Urinary bladder (tissue), 4 donors: ENCODE measurements at places on chromosomes 6 and 20. TPM values are rescaled to one million over a fixed set of nuclear protein-coding genes. Genes with fewer than 3 reads are reported as not detected.

- DNase-seq, result no peak
These were observed 42.9 kb upstream of the MAP7 start for GRCh38 chr6:136592930-136593673.

Gene KIF6
- total RNA-seq, result 1.1 TPM

DNA sequence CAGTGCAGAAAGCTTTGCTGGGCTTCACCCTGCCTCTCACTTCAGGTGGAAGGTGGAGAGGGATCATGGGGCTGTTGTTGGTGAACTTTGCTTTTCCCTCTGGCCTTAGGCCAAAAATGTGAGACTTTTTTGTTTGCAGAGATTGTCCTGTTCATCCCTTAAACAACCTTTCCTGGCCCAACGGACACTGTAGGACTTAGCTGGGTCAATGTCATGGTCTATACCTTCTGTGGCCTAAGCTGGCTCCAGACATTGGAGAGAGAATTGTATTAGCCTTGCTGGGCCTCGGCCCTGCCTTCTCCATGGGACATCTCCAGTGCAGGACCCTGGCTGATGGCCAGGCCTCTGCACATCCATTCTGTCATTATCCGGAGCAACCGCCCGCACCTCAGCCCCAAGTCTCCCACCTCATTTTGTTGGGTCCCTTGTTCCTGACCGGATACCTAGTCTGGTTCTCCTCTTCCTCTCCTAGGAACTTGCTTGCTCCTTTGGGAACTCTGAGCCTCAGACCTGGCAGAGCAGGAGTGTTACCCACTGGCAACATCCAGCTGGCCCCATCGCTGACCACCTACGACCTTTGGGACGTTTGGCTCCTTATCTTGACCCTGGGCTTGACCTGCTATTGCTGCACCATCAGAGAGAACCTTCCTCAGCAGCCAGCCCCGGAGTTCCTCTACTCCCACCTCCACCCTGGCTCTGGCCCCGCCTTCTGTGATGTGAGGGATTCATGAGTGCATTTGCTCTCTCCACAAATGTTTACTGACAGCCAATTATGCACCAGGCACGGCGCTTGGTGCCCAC lies 128.2 kb downstream of the BANF2 start:
- no peak for DNase-seq

Gene HCRTR2
- total RNA-seq, result 0.16 TPM

DNA sequence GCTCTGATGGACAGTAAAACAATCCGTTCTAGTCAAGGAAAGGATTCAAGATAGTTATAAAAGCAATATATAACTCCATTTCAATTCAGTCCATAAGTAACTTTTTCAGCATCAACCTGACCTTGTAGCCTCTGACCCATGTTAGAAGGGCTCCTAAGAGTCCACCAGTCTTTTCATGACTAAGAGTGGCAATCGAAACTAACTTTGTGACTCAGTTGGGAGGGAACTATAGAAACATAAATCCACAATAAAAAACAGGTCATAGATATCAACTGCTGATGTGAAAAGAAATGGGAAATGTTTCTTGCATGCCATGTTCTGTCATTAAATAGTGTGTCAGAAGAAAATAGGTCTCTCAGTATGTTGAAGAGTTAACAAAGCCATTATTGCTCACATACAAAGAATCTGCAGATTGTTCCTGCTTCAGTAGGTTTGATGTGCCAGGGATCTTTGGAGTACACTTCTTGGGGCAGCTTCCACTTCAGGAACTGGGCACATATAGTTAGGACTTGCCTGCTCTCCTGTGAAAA lies 16.2 kb upstream of the RBL1 start:
- no peak for DNase-seq

DNA sequence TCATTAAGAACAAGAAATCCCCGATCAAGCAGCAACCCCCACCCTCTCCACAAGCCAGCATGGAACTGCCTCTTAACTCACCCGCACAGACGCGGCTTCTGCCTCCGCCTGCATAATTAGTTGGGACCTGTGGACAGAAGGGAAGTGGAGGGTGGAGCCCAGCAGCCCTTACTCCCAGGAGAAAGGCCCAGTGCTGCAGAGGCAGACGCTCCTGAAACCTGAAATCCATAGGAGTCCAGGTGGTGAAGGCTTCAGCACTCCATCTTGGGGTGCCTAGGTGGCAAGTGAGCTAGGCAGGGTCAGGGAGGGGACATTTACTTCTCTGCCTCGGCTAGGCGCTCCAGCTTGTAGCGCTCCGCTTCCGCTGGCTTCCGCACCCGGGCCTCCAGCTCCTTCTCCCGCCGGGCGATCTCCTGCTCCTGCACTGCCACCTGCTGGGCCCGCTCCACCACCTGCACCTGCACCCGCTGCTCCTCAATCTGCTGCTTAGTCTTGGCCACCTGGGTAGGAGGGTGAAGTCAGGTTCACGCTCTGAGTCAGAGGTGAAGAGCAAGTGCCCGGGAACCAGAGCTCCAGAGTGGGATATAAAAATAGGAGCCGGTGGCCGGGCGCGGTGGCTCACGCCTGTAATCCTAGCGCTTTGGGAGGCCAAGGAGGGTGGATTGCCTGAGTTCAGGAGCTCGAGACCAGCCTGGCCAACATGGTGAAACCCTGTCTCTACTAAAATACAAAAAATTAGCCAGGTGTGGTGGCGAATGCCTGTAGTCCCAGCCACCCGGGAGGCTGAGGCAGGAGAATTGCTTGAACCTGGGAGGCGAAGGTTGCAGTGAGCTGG lies 10.7 kb downstream of the TUBB start:
- DNase-seq, result no peak

GRCh38 chr20:51491393-51491792 lies 51.1 kb downstream of the NFATC2 start:
- DNase-seq, result no peak

Gene HLA-DRA
- 93.9 TPM for total RNA-seq

- no peak for DNase-seq
These were observed 288.2 kb downstream of the CENPW start for GRCh38 chr6:126628125-126628524.

GRCh38 chr20:51354769-51355319 lies 187.7 kb downstream of the NFATC2 start:
- no peak for DNase-seq

DNA sequence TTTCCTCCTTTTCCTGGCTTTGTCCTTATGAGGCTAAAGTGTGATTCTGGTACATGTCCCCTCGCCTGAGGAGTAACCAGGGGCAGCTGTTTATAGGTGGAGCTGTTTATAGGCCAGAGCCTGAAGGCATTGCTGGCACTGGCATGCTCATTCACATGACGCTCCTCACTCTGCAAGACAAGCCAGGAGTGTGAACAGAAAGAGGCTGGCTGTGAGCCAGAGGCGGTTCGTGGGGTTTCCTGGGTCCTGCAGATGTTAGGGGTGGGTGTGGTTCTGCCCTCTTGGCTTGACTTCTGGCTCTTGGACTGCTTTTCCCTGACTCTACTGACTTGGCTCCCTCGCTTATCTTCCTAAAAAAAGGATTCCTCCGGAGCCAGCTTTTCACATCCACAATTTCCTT lies 12.8 kb upstream of the MDFI start:
- DNase-seq, result no peak

- DNase-seq, result no peak
These were observed 172.1 kb upstream of the RUNX2 start for GRCh38 chr6:45156075-45156474.

GRCh38 chr6:109471105-109471810 lies 11.8 kb downstream of the ZBTB24 start:
- no peak for DNase-seq

Gene ELOVL4
- total RNA-seq, result 9.3 TPM

Gene GHRH
- not detected for total RNA-seq

DNA sequence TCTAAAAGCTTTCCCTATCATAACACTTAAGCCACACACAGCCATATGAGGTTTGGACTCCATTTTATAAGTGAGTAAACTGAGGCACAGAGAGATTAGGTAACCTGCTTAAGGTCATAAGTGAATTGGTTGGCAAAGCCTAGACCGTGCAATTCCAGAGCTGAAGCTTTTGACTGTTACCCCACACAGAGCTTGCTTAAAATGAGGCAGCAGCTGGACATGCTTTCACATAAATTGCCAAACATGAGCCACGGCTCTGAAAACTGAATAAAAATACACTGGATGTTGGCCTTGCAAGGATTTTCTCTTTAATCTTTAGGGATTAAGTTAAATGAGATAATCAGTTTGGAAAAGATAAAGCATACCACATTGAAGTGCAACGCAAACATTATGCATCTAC lies 2.5 kb downstream of the RIPOR2 start:
- no peak for DNase-seq

DNA sequence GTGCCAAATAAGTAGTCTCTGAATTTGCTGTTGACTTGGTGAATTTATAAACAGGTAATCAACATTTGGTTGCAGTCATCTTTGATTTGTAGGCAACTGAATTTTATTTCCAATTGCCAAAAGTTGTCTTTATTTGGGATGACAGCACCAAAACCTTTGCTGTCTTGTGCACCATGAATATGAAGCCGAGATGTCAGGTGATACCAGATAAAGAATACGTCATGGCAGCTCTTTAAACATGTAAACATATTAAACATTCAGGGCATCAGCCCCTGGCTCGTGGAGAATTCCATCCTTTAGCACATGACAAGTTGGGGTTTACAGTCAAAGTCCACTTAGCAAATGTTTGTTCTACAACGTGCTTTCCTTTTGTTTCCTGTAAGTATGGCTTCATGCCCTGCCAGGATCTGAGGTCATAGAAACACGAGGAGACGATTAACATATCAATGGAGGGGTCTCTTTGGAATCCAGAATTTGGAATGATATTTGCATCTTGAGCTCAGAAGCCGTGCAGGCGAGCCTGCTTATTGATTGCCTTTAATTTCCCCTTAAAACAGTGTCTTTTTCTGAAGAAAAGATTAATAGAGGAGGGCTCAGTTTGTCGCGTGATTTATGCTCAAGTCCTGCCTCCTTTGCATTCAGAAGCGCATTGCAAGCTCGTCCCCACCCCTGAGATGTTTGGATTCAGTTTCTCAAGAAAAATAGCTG lies 170.2 kb upstream of the ZNF217 start:
- no peak for DNase-seq

- no peak for DNase-seq
These were observed 106.1 kb downstream of the SLC22A3 start for GRCh38 chr6:160454303-160454702.

Gene C20orf202
- 0.21 TPM for total RNA-seq

DNA sequence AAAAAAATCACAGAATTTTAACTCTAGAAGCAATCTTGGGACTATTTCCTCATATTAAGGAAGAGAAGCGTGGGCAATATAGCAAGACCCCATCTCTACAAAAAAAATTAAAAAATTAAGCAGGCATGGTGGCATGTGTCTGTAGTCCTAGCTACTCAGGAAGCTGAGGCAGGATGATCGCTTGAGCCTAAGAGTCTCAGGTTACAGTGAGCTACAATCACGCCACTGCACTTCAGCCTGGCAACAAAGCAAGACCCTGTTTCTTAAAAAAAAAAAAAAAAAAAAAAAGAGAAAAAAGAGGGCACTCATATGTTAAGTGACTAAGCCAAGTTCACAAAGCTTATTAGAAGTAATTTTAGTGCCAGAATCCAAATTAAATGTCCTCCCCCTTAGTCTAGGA lies 100.8 kb downstream of the SESN1 start:
- DNase-seq, result no peak

DNA sequence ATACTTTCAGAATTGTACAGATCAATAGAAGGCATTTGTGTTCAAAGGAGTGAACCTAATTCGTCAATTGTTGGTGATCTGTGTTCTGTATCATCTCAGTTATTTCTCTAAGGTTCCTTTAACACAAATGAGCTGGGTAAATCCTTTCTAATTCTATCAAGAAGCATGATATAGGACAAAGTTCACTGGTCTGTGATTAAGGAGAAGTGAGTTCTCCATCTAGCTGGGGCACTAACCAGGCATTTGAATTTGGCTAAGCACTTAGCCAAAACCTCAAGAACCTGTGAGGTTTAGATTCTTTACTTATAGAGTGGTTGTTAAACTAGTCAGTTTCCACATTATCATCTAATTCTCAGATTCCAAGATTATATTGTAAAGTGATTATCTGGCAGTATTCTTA lies 50.3 kb downstream of the DOP1A start:
- no peak for DNase-seq

DNA sequence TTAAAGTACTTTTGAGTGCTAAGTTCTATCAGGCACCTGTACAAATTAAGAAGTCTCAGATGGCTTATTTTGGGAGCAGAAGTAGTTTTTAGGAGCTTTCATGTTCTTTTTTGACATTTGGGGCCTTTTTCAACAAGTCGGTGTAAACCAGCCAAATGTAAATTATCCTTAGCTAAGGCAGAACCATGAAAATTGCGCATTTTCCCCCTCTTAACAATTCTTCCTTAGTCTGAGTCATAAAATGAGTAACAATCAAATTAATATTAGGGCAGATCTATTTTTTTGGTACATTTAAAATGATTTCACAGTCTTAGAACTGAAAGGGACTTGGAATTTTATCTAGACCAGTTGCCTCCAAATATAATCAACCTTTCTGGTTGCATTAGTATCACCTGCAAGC lies 87.2 kb downstream of the ANKS1A start:
- no peak for DNase-seq

DNA sequence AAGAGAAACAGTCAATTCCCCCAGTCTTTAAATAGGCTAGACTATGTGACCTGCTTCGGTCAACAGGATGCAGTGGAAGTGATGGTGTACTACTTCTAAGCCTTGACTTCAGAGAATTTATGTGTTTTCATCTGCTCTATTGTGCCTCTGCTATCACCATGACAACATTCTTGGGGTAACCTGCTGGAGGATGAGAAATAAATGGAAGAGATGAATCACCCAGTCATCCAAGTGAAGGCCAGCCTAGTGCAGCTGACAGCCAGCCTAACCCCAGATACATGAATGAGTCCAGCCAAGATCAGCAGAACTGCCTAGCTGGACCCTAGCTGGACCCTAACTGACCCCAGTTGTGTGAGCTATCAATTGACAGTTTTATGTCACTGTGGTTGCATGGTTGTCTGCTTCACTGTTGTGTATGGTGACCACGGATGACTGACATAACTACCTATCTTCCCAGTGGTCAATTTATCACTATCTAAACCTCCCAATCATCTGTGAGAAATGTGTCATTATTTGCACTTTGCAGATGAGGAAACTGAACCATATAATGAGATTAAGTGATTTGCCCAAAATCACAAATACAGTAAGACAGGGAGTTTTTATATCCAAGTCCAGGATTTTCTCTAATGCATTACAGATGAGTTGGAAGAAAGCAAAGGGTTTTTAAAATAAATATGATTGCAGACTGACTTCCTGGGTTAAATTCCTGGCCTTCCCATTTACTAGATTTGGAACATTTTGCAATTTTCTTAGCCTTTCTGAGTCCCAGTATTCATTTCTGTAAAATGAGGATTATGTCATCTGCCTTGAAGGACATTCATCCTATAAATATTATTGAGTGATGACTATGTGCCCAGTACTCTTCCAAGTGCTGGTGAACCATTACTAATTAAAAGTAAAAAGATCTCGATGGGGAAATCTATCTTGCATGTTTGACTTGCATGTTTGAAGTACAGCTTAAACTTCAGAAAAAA lies 136.4 kb upstream of the PLCB4 start:
- DNase-seq, result no peak
